ENCODE measurements at places on chromosomes 6 and 20.

- DNase-seq: no peak
Measured at GRCh38 chr6:106146852-106147351, 60.8 kb downstream of the PRDM1 start.

- peak; percentile 16 for DNase-seq
Measured at GRCh38 chr20:46151936-46152335, 33.8 kb downstream of the CD40 start.

- peak; percentile 83 for DNase-seq
Measured at GRCh38 chr6:42661540-42662153, 60.8 kb downstream of the PRPH2 start.

- DNase-seq: no peak
Measured at GRCh38 chr6:158026901-158027589, 45.4 kb downstream of the SYNJ2 start.

DNA sequence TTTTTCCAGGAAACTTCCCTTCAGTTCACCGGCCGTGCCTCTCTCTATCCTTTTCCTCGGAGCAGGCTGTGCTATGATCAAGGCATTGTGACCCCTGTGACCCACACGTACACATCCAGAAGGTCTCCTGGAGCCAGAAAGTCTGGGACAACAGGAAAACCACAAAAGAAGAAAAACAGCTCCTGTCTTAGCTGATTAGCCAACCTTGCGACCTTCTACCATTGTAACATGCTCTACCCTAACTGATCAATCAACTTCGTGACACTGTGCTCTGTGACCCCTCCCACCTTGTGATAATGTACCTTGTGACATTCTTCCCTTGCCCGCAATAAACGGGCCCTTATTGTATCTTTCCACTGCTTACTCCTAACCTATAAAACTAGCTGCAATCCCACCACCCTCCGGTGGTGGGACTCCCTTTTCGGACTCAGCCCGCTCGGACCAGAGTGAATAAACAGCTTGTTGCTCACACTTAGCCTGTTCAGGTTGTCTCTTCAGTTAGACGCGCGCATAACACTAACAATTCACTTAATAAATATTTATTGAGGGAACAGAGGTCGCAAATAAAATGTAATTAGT lies 24.2 kb downstream of the ZNF311 start:
- DNase-seq: peak; percentile 71

DNA sequence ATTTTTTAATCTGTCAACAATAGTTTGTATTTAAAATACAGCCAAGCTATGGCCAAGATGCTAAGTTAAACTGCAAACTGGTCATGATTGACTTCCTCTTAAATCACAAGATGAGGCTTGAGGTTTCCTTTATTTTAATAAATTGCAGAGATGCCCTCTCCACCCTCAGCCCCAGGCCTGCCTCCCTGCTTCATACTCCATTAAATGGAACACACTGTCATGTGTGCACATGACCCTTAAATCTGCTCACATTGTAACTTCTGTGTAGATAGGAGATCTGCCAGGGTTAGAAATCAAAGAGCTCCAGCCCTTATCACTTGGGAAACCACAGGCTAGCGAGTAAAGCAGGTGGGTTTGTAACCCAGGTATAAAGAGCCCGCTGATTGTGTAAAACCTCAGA lies 20.8 kb downstream of the DUSP22 start:
- no peak for DNase-seq

- DNase-seq: no peak
Measured at GRCh38 chr6:167570460-167571400, 245.8 kb downstream of the TTLL2 start.

GRCh38 chr6:166610069-166610468 lies 17.0 kb downstream of the RPS6KA2 start:
- DNase-seq: no peak

GRCh38 chr20:38534756-38535155 lies 46.2 kb upstream of the ADIG start:
- DNase-seq: peak; percentile 10

DNA sequence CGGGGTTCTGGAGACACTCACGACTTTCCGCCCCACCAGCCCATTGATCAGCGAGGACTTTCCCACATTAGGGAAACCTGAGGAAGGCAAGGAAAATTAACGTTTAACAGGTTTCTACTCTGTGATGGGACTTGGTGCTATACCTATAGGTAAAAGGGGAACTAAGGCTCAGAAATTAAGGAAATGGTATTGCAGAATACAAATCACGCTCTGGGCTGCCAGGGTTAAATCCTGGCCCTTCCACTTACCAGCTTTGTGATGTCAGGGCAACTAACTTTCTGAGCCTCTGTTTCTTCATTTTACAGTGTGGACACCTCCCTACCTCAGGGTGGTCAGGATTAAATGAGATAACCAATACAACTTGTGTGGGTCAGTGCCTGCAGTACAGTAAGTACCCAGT lies 8.8 kb downstream of the GNL1 start:
- DNase-seq: no peak

- DNase-seq: no peak
Measured at GRCh38 chr6:35352735-35353134, 10.4 kb downstream of the PPARD start.

- DNase-seq: no peak
Measured at GRCh38 chr6:6002848-6003620, 3.7 kb downstream of the NRN1 start.

DNA sequence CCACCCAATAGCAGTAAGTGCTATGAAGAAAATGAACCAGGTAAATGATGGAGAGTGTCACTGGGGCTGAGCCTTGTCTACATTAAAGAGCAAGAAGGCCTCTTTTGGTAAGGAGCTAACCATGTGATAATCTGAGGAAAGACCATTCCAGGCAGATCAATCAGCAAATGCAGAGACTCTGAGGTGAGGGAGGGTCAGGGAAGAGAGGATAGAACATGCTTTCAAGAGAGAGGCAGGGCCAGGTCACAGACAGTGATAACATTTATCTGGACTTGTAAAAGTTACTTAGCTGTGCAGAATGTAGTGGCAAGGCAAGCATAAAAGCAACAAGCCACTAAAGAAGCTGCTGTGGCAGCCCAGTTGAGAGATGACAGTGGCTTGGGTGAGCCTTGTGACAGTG lies 197.3 kb downstream of the TASP1 start:
- DNase-seq: no peak

GRCh38 chr6:128723667-128724066 lies 159.3 kb upstream of the LAMA2 start:
- peak; percentile 8 for DNase-seq

- no peak for DNase-seq
Measured at GRCh38 chr20:26216025-26216424, 519.4 kb upstream of the ZNF337 start.

DNA sequence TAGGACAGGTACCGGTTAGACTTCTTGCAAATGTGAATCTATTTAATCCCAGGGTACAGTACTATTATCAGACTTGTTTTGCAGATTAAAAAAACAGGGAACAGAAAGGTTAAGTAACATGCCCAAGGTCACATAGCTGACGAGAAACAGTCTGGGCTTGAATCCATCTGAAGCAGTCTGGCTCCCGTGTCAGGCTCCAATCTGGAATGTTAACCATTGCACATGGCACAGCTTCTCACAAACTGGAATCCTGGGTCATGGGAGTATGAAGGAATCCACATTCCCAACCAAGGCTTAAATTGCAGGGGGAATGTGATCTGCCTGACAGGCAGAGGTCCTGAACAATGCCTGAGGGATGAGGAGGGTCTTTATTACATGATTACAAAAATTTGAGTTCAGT lies 187.5 kb upstream of the SPTLC3 start:
- no peak for DNase-seq

DNA sequence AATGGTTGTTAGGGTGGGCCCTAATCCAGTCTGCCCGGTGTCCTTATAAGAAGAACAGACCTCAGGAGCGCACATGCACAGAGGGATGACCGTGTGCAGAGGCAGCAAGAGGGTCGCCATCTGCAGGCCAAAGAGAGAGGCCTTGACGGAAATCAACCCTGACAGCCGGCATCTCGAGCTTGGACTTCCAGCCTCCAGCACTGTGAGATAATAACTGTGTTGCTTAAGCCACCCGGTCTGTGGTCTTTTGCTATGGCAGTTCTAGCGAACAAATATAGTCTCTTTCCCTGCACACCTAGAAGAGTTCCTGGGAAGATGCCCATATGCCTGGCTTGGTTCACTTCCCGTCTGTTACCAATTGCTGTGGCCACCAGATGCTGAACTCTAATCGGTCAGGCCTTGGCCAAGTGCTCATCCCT lies 35.3 kb upstream of the PTGIS start:
- DNase-seq: peak; percentile 23

GRCh38 chr6:44229376-44230033 lies 6.1 kb downstream of the SLC29A1 start:
- no peak for DNase-seq

DNA sequence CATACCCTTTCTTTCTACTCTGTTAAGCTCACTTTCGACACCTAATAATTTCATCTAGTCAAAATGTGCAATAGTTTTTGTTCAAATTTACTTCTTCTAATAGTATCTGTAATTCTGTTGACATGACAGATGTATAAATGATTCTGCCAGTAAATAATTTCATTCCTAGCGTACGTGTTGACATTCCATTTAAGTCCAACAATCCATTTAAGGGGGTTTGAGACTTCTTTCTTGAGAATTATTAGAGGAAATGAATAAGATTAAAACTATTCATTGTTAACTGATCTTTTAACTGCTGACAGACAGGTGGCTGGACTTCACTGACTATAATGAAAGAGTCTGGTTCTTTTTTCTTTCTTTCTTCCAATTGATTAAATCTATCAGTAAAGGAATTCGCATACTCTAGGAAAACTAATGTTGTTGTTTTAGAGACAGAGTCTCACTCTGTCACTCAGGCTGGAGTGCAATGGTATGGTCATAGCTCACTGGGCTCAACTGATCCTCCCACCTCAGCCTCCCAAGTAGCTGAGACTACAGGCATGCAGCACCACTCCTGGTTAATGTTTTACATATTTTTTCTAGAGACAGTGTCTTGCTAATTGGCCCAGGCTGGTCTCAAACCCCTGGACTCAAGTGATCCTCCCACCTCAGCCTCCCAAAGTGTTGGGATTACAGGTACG lies 55.9 kb downstream of the MAP3K5 start:
- no peak for DNase-seq

- DNase-seq: no peak
Measured at GRCh38 chr6:119844387-119844786, 494.8 kb upstream of the MAN1A1 start.

- DNase-seq: no peak
Measured at GRCh38 chr6:131597446-131597845, 24.4 kb downstream of the ARG1 start.

- no peak for DNase-seq
Measured at GRCh38 chr20:15059438-15059837, 722.0 kb upstream of the FLRT3 start.

- peak; percentile 76 for DNase-seq
Measured at GRCh38 chr6:159973951-159974350, 5.1 kb downstream of the IGF2R start.

DNA sequence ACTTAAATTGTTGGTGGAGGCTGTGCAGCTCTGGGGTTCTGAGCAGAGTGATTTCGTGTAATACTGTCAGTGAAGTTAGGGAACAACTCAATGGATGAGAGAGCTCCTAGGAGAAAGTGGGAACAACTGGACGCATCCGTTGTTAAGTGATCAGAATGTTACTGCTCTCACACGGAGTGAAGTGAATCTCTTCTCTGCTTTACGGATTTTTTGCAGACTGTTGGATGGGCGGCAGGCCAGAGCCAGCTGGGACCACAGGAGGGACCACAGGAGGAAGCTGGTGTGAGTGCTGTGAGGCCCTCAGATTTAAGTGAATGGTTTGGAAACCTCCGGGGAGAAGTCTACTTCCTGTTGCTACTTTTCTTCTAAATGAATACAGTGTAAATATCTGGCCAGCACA lies 23.7 kb upstream of the PPP1R14C start:
- no peak for DNase-seq

DNA sequence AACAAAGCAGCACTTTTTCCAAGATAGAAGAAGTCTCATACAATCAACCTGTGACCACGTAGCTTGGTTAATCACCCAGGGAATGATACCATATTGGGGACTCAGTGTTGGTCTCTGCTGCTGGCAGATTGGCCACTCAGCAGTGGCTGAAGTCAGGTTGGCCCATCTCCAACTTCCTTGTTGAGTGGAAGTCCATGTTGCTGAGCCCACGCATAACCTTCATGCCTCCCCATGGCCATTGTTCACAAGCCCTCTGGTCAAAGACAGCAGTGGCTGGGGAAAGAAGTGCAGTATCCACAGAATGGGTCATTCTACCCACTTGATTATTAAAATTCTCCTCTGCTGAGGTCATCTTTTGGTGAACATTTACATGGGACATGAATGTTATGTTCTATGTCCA lies 38.5 kb downstream of the PKIB start:
- DNase-seq: no peak

DNA sequence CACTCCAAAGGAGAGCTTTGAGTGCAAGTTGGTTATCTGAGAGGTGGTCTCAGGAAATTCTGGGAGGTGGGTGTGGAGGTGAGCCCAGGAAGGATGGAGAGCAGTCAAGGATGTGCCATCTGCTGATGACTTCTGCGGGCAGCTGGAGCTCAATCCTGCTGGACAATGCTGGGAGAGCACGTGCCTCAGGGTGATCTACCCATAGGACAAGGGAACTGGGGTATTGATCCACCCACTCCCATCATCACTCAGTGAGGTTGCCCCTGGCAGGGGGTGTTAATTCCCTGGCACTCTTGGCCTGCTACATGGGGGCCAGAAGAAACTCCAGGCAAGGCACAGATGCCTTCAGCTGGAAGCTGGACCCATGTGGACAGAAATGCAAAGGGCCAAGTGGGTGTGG lies 7.1 kb upstream of the ZBP1 start:
- DNase-seq: no peak

DNA sequence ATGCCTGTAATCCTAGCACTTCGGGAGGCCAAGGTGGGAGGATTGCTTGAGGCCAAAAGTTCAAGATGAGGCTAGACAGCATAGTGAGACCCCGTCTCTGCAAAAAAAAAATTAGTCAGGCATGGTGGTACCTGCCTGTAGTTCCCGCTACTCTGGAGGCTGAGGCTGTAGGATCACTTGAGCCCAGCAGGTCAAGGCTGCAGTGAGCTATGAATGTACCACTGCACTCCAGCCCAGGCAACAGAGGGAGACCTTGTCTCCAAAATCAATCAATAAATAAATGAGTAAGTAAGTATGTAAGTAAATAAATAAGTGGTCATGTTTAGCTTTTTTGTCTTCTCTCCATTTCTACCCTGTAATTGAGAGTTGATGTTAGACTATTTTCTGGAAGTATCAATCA lies 336.8 kb downstream of the FARS2 start:
- DNase-seq: no peak

GRCh38 chr6:23174781-23175361 lies 605.5 kb downstream of the HDGFL1 start:
- no peak for DNase-seq
